T-helper 1 cell (primary cell): ENCODE measurements at places on chromosomes 4 and X.
A peak's percentile ranks its signal among the peaks of the same experiment; 100 is the strongest.

DNA sequence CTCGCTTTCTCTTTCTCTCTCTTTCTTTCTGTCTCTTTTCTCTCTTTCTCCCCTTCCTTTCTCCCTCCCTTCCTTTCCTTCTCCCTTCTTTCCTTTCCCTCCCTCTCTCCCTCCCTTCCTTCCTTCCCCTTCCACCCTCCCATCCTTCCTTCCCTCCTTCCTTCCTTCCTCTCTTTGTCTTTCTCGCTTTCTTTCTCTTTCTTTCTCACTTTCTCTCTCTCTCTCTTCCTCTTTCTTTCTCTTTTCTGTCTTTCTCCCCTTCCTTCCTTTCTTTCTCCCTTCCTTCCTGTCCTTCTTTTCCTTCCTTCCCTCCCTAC is 2.1 kb upstream of the SORCS2 start:
- DNase-seq, result no peak

GRCh38 chr4:37889849-37890800 is 759 bp upstream of the TBC1D1 start:
- peak; percentile 18 for DNase-seq

DNA sequence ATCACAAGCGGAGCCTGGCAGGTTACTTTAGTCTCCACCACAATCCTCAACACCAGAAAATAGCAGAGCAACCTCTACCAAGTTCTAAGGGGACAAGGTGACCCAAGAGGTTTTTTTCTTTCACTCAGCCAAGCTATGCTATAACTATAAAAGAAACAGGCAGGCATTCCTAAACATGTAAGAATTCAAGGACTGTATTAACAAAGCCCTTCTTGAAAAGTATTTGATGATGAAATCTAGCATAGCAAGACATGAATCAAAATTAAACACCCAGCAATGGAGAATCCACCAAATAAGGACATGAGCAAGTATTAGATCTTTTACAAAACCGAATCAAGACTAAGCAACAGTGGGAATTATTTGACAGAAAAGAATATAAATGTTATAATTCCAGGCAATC is 25.7 kb upstream of the C1QTNF7 start:
- no peak for DNase-seq

- DNase-seq, result no peak
These were observed 52.7 kb upstream of the MAMLD1 start for GRCh38 chrX:150310417-150310816.

DNA sequence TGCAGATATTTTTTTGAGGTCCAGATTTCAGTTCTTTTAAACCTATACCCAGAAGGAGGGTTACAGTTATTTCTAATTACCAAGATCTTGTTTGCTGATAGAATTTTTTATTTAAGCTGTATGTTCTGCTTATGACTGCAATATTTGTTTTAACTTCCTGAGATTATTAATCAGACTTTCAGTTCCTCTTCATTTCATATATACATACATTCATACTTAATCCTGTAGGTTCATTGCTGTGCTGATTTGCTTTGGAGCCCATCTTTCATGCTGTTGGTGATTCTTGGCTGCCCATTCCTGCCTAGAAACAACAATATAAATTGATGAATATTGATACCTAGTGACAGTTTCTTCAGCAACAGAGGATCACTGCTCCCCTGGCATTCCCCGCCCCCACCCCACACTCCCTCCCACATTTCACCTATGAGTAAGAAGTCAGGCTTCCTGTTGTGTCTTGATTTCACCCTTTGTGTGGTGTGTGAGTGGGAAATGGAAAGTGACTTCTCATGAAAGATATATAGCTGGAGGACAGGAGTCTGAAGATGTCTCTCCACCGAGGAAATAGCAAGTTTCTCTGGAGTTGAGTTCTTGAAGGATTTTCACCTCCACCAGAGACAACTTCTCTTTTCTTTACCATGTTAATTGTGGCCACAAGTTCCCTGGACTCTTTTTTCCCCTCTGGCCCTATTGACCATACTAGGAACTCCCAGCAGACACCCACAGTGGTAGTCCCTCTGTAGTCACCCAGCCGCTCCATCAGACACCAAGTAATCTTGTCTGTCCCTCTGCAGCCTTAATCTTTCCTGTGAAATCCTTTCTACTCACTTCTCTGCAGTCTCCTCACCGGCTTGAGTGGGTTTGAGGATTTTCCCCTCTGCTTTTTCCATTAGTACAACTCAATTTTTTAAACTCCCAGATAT is 118.4 kb downstream of the ASB9 start:
- DNase-seq, result no peak

DNA sequence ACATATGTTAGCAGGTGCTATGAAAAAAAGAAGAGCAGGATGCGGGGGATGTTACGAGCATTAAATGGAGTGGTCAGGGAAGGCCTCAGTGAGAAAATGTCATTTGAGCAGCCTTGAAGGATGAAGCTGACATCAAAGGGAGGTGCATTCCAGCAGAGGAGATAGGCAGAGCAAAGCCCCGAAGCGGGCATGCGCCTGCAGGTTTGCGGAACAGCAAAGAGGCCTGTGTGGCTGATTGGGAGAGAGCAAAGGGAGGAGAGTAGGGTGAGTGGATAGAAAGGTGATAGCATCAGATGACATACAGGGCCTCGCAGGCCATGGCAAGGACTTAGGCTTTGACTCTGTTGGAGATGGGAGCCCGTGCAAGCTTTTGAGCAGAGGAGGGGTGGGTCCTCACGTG is 95.4 kb upstream of the GPR50 start:
- no peak for DNase-seq

DNA sequence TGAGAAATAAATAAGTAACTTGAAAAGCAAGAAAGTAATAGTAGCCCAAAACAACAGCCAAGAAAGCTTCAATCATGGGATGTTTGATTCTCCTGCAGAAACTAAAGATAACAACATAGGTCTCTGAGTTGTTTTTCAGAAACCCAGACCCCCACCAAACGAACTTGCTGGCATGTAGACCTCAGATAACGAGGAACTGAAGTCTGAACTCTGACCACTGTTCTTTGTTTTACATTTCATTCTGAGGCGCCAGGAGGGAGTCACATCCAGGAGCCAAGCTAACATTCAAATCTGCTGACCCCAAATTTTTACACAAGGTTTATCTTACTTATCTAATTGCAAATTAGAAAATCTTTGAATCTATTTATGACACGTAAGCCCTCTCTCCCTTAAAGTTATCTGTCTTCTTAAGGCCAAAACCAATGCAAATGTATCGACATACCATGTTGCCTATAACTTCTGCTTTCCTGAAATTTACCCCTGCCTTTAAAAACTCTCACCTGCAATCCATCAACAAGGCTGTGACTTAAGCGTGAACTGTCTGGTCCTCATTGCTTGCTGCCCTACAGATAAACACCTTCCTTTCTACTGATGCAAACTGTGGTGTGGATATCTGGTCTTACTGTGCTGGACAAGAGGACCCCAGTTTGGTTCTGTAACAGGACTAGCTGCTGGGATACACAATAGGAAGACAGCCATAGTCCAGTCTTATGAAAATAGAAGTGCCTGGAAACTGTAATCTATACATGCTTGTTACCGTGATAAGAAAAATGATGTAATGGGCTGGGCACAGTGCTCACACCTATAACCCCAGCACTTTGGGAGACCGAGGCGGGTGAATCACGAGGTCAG is 37.5 kb upstream of the NEIL3 start:
- DNase-seq, result no peak

DNA sequence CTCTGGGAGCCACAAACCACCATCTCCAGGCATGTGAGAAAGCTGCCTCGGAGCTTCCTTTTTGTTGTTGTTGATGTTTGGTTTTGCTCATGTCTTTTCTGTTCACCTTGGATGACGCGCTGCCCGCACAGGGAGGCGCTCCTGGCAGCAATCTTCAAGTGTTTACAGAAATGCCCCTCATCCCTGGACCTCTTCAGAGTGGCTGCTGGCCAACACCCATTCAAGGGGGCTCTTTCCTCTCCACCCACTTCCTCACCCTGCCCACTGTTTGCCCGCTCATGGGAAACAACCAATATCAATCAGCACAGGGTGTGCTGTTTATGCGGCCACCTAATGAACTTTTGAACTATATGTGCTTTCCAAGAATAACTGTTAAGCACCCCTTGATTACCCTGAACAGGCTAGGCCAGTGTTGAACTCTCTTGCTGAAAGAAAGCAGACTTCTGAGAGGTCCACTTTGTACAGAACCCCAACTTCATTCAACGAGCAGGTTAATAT is 355.1 kb upstream of the CLNK start:
- no peak for DNase-seq

DNA sequence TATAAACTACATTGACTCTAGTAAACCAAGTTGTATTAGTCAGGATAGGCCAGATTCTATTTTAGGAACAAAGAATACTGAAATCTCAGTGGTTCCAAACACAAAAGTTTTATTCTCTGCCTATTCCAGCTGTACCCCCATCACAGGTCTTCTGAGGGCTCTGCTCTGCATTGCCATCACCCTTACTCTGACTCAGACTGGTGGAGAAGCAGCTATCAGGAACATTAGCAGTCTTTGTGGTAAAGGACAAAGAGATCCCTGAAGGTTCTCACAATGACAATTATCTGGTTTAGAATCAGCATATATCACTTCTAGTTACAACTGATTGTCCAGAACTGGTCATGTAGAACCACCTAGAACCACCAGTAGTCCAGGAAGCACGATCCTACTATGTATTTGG is 251.1 kb downstream of the GLUD2 start:
- DNase-seq, result no peak

- no peak for DNase-seq
These were observed 23.2 kb upstream of the ADD1 start for GRCh38 chr4:2820216-2820982.

DNA sequence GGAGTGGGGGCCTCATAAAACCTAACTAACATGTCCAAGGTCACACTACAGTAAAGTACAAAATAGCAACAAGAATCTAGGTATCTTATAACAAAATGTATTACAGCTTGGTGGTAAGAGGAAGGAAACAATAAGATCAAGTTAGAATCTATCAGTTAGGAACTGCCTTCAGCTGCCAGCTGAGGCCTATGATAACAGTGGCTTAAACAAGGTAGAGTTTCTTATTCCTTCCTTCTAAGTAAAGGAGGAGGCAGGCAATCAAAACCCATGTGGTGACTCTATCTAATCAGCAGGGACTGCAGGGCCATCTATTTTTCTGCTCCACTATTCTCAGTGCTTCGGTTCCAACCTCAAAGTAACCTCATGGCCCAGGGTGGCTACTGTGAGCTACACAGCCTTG is 10.9 kb downstream of the SH3D19 start:
- DNase-seq, result no peak

GRCh38 chr4:169236873-169237626 is 33.7 kb downstream of the SH3RF1 start:
- no peak for DNase-seq
